ENCODE measurements at places on chromosomes 12 and 14.

- DNase-seq, result no peak
Observed at GRCh38 chr14:58607131-58607951, 30.4 kb upstream of the DACT1 start.

DNA sequence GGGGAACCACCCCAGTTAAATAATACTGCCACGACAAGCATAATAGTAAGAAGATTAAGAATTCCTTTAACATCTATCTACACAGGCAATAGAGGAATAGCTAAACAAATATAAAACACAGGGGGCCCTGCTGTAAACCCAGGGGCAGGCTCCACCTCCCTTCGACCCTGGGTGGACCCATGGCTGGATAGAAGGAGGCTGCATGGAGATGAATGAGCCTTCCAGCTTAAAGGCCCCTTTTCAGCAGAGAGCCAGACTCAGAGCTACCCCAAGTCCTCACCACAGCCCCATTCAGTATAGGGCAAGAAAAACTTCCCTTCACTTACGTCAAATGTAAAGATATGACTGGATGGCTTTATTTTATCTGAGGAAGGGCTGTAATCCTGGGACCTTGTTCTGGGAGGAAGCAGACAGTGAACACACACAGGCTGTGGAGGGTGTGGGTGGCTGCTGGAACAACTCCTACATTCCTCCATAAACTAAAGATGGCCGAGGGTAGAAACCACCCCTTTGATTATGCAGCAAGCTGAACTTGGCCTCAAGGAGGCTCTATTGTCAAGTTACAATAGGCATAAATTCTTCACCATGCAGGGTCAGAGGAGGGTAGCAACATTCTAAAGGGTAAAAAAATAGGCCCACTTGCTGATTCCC is 30.4 kb downstream of the NUAK1 start:
- DNase-seq, result no peak

GRCh38 chr14:101063121-101063520 is 159.6 kb upstream of the RTL1 start:
- no peak for DNase-seq

DNA sequence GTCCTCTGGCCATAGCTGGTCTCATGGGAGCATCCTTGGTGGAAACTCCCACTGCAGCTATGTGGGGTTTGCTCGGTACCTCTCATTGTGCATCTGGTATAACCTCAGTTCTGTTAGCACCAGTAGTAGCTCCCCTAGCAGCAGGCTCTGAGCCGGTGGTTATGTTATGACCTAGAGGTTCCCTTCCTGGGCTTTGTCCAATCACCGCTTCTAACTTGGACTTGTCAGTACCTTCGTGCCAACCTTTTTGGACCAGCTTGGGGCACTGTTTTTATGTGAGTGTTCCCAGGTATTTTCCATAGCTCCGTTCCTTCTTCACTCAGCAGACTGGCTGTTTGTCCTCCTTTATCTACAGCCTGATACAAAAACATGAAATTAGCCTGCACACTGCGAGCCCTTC is 55.7 kb downstream of the ATG14 start:
- DNase-seq, result no peak

DNA sequence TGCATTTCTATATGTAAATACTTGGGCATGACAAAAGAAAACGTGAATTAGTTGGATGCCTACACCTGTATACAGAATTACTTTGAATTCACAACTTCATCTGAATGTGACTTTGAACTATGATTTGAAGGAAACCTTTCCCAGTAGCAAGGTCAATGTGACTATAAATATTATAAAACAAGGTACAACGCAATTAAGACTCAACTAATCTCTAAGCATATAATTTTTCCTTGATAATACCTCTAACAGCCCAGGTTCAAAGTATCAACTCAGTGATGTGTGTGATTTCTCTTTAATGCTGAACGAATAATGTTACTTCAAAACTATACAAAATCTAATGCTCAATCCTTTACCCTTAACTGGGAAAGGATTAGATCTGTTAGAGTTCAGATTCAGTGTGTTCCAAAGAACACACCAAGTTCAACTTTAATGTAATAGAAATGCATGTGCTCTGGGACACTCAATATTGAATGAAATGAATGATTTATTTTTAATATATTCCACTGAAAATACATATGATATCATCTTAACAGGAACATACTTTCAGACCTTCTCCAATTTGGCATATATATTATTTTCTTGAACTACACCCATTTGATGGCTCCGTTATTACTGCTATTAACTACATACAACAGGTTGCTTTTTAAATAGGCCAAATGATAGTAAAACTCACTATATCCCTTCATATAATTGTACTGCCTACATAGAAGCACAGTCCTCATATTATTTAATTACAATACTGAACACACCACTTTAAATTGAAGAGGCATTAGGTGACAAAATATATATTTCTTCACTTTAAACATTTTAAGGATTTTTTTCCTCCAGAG is 40.1 kb upstream of the MTERF2 start:
- no peak for DNase-seq

- no peak for DNase-seq
Observed at GRCh38 chr12:48422060-48422459, 50.3 kb upstream of the ANP32D start.

DNA sequence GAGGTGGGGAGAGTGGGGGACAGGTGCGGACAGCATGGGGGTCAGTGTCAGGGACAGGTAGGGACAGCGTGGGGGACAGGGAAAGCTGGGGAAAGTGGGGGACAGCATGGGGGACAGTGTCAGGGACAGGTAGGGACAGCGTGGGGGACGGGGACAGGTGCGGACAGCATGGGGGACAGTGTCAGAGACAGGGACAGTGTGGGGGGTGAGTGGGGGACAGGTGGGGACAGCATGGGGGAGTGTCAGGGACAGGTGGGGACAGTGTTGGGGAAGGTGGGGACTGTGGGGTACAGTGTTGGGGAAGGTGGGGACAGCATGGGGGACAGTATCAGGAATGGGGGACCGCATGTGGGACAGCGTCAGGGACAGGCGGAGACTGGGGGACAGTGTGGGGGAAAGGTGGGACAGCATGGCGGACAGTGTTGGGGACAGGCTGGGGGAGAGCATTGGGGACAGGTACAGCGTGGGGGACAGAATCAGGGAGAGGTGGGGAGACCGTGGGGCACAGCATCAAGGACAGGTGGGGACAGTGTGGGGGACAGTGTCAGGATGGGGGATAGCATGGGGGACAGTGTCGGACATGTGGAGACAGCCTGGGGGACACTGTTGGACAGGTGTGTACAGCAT is 96.1 kb downstream of the TMEM121 start:
- DNase-seq, result no peak

- no peak for DNase-seq
Observed at GRCh38 chr12:118288174-118288573, 84.5 kb downstream of the TAOK3 start.

- no peak for DNase-seq
Observed at GRCh38 chr12:28998662-28999120, 150.4 kb upstream of the FAR2 start.

DNA sequence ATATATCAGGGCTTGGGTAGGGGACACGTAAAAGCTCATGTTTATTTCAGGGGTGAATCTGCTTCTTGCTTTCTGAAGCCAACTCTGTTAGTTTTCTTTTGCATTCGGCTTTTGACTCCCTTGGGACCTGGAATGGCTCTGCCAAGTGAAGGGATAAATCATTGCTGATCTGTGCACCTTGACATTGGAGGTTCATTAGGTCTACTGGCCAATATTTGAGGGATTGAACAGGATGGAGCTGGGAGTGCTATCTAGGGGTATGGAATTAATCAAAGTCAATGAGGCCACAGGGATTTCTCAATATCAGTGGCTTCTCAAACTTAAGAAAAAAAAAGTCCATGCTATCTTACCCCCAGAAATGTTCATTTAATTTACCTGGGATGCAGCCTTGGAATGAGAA is 203.5 kb upstream of the RMST start:
- DNase-seq, result no peak

- no peak for DNase-seq
Observed at GRCh38 chr14:93496856-93497741, 66.4 kb downstream of the UNC79 start.

DNA sequence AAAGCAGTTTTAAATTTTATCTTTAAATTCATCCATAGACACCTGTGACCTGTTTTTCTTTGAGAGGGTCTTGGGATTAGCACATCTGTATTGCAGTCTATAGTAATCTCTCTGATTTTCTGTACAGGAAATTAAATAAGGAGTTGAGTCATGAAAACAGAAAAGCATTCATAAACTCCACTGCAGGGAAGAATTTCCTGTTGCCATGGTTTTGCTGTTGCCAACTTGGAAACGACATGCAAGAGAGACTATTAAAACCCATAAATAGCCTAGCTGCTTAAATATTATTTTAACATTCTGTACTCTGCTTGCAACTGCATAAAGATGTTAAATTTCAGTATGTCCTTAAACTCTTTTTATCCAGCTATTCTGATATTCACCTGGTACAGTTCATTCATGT is 281.0 kb upstream of the RGS6 start:
- no peak for DNase-seq

- no peak for DNase-seq
Observed at GRCh38 chr14:91344096-91344495, 73.5 kb downstream of the CCDC88C start.

GRCh38 chr12:69007101-69007854 is 74.3 kb upstream of the CPM start:
- DNase-seq, result no peak

DNA sequence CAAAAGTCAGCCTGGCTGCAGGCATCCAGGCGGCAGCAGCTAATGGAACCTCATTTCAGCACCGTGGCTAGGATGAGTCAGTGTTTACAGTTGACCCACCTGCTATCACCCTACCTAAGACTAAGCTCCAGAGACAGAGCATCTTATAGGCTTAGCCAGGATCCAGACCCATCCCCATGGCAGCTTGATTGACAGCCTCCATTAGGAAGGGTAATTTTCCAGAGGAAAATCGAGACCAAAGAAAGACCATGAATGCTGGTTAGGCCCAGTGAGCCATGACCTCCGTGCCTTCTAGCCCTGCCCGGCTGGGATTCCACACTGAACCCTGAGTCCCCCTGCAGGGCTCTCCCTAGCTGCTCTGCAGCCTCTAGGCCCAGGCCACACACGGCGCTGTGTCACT is 38.7 kb downstream of the TUNAR start:
- no peak for DNase-seq

GRCh38 chr14:48398675-48399282 is 723.4 kb upstream of the MDGA2 start:
- no peak for DNase-seq

DNA sequence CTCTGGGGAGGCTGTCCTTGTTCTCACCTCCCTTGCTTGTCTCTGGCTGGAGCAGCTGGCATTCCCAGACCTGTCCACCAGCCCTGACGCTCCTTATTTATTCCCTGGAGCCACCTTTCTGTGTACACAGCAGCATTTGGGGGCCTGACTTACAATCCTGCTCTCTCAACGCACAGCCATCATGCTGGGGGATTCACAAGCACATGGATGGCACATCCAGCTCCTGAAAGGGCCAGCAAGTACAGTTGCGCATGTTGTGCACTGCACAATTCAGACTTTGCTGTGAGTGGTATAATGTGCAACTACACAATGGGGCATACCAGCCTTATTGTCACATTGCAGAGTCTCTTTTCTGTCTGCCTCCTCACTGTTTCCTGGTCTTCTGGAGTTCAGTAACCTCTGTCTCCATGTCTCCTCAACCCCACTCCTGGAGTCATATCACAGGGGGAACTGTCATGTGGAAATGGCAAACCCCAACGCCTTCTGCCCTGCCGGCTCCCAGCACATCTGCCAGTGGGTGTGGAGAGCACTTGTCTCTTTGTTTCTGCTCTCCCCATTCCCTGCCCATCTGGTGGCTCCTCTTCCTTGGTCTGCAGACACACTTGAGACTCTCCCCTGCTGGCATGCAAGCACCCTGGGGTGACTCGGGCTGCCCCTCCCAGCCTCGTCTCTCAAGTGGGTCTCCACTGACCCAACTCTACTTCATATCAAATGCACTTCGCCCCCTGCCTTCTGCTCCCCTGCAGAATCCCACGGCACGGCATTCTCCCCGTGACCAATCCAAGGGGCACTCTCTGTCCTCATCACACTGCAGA is 41.2 kb upstream of the MEG3 start:
- no peak for DNase-seq

GRCh38 chr14:67710209-67710608 is 8.5 kb downstream of the RDH12 start:
- DNase-seq, result no peak

DNA sequence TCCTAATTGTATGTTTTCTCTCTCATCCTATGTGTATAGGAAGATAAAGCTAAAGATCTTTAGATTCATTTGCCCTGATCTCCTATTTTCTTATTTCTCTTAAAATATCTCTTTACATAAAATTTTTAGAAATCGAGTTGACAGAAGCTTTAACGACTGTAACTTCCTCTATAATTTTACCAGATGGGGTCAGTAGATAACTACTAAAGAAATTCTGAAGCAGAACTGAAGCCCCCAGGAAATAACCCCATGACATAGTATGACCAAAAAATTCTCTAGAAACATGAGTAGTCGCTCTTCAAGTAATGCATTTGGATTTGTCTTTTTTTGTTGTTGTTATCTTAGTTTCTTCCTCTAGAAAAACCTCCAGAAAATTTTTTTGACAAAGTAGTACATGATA is 288.0 kb downstream of the ERC1 start:
- DNase-seq, result no peak

- no peak for DNase-seq
Observed at GRCh38 chr14:91875525-91876286, 8.4 kb upstream of the TC2N start.

GRCh38 chr12:93008044-93008778 is 79.1 kb upstream of the EEA1 start:
- no peak for DNase-seq

DNA sequence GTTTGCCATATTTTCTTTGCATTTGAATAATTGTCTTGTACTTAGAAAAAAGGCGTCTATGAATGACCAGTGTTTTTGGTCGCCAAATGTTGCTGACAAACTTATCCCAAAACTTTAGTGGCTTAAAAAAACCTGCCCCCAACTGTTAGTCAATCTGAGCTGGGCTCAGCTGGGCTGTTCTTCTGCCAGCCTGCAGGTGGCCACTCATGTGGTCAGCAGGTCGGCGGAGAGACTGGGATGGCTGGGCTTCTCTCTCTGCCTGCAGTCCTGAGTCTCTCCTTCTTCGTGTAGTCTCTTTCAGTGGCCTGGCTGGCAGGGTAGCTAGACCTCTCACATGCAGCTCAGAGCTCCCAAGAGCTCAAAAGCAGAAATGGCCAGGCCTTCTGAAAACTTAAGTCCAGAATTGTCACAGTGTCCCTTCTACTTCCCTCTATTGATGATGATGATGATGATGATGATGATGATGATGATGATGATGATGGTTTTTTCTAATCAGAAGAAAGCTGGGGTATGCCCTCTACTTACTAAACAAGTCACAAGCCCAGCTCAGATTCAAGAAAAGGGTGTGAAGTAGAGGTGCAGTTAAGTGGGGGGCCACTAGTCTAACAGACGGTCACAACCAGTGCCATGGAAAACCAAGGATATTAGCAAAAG is 87.9 kb downstream of the PTPN11 start:
- no peak for DNase-seq

- no peak for DNase-seq
Observed at GRCh38 chr14:20632448-20632830, 9.1 kb downstream of the OR6S1 start.
